ENCODE measurements at places on chromosomes 12 and 14. TPM values are rescaled to one million over a fixed set of nuclear protein-coding genes. Genes with fewer than 3 reads are reported as not detected.

DNA sequence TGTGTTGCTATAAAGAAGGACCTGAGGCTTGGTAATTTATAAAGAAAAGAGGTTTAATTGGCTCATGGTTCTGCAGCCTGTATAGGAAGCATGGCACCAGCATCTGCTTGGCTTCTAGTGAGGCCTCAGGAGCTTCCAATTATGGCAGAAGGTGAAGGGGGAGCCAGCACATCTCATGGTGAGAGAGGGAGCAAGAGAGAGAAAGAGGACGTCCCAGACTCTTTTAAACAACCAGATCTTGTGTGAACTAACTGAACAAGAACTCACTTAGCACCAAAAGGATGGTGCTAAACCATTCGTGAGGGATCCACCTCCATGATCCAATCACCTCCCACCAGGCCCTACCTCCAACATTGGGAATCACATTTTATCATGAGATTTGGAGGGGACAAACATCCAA, 6.1 kb upstream of the SNAPC1 start:
- H3K27ac ChIP-seq, result no peak overlapping the region
- H3K27me3 ChIP-seq, result no peaks in the 10 kb centered on the region
- no peak overlapping the region for H3K4me3 ChIP-seq

GRCh38 chr14:70886421-70887206, 20.6 kb upstream of the PCNX1 start:
- H3K4me1 ChIP-seq, result peaks cover 6% of the 10 kb centered on the region
- DNase-seq, result no peak
- no peaks in the 10 kb centered on the region for H3K36me3 ChIP-seq
- H3K27me3 ChIP-seq, result no peaks in the 10 kb centered on the region
- H3K4me3 ChIP-seq, result no peak overlapping the region
- H3K27ac ChIP-seq, result no peak overlapping the region

- H3K36me3 ChIP-seq, result no peaks in the 10 kb centered on the region
- H3K27ac ChIP-seq, result no peak overlapping the region
- peaks cover 4% of the 10 kb centered on the region for H3K27me3 ChIP-seq
- no peak for DNase-seq
- H3K4me1 ChIP-seq, result no peaks in the 10 kb centered on the region
These were observed 76.8 kb downstream of the WSCD2 start for GRCh38 chr12:108205864-108206263.

- H3K27ac ChIP-seq, result no peak overlapping the region
- H3K36me3 ChIP-seq, result no peaks in the 10 kb centered on the region
- H3K4me1 ChIP-seq, result no peaks in the 10 kb centered on the region
- H3K4me3 ChIP-seq, result no peak overlapping the region
- H3K27me3 ChIP-seq, result no peaks in the 10 kb centered on the region
These were observed 55.8 kb upstream of the METAP2 start for GRCh38 chr12:95418142-95418541.

- H3K27me3 ChIP-seq, result no peaks in the 10 kb centered on the region
- no peak overlapping the region for H3K27ac ChIP-seq
- no peaks in the 10 kb centered on the region for H3K4me1 ChIP-seq
- no peak overlapping the region for H3K4me3 ChIP-seq
- DNase-seq, result no peak
- H3K36me3 ChIP-seq, result no peaks in the 10 kb centered on the region
These were observed 153.3 kb downstream of the SLCO1B3 start for GRCh38 chr12:20963762-20964161.

DNA sequence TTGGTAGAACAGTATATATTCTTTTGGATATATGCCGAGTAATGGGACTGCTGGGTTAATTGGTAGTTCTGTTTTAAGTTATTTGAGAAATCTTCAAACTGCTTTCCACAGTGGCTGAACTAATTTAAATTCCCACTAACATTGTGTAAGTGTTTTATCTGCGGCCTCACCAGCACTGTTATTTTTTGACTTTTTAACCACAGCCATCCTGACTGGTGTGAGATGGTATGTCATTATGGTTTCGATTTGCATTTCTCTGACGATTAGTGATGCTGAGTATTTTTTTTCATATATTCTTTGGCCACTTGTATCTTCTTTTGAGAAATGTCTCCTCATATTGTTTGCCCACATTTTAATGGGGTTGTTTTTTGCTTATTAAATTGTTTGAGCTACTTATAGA, 357.4 kb downstream of the C12orf50 start:
- H3K36me3 ChIP-seq, result no peaks in the 10 kb centered on the region
- H3K4me1 ChIP-seq, result no peaks in the 10 kb centered on the region
- no peaks in the 10 kb centered on the region for H3K27me3 ChIP-seq
- no peak overlapping the region for H3K27ac ChIP-seq

DNA sequence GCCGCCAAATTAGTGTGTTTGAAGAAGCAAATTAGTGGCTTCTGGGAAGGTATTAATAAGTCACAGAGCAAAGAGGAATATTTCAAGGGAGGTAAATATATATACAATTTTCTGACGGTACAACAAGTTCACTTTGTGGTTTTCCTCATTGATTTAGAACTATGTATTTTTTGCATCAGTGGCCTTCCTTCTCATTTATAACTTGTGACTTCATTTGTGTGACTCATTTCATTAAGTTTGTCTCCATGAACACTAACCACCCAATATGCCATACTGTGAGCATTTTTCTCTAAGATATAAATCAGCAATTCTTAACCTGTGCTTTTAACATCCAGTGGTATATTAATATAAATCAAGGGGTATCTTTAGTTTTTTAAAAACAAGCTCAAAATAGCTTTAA, 29.3 kb upstream of the ARHGAP5 start:
- no peaks in the 10 kb centered on the region for H3K36me3 ChIP-seq
- no peak overlapping the region for H3K4me3 ChIP-seq
- no peak overlapping the region for H3K27ac ChIP-seq
- H3K4me1 ChIP-seq, result peaks cover 25% of the 10 kb centered on the region
- H3K27me3 ChIP-seq, result no peaks in the 10 kb centered on the region
- DNase-seq, result no peak

GLT1D1 gene
- not detected for total RNA-seq

RAD51B gene
- total RNA-seq, result 13.8 TPM

OTX2 gene
- not detected for total RNA-seq

ART4 gene
- total RNA-seq, result 0.22 TPM

CLEC4C gene
- total RNA-seq, result not detected

PLEKHH1 gene
- total RNA-seq, result 30.0 TPM

All from adrenal gland (tissue), 19 donors.